ENCODE measurements at places on chromosomes 7 and 10. TPM values are rescaled to one million over a fixed set of nuclear protein-coding genes. Genes with fewer than 3 reads are reported as not detected.

Gene CCM2
- 67.6 TPM for total RNA-seq

DNA sequence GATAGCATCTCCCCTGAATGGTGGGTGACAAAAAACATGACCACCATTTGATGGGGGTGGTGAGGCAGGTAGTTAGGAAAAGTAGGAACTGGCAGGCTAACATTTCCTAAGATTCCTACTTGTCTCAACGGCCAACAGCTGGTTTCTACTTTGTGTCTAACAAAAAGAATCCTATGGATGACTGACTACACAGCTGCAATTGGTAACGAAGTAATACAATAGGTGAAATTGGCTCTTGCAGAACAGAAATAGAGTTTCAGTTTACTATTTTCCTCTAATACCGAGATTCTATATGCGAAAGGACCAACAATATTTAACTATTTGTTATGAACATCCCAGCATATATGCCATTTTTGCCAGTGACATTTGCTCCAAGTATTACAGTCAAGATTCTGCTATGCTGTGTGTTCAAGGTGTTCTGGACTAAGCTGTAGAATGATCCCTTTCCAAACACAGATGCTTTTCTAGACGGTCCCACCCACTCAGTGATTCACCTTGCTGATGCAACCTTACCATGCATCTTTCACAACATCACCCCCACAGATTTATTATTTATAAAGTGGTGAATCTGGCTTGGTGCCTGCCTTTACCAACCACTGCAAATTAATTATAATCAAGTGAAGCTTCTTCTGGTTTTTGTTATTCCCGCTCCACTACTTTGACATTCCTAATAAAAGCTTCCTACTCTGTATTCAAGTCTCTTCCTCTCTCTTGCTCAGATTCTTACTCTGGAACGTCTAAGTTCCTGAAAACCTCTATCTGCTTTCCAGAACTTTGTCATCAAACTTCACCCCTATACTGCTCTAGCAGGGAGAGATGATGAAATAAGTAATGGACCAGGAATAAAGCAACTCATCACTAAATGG is 16.8 kb downstream of the BBIP1 start:
- DNase-seq = peak; percentile 54

DNA sequence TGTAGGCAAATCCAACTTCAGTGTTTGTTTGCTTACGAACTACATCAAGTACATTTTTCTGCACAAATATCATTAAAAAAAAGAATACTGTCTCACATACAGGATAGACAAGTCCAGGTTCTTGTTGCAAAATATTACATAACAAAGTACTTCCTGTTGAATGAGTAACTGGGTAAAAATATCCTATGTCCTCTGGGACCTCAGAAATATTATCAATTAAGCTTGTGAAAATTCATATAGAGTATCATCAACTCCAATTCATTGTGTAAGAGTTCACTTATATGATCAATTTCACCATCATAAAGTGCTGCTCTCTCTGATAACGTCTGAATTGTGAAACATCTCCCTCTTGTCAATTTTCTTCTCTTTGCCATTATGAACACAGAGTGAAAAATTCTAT is 22.6 kb downstream of the HERC4 start:
- no peak for DNase-seq

GRCh38 chr10:96648297-96648696 is 61.5 kb upstream of the TM9SF3 start:
- no peak for DNase-seq

- no peak for DNase-seq
Observed at GRCh38 chr7:142250705-142251104, 7.2 kb downstream of the PRSS58 start.

Gene NEUROD6
- not detected for total RNA-seq

Gene HOXA3
- total RNA-seq = 12.4 TPM

Gene CHN2
- total RNA-seq = 15.3 TPM

Measured in Daoy (cell line).